Stimulated activated CD4-positive, alpha-beta T cell treated with anti-CD3 and anti-CD28 coated beads, Interleukin-4, amount 100 ng/mL, for 24 hours (primary cell): ENCODE measurements at places on chromosomes 12 and 14.

DNA sequence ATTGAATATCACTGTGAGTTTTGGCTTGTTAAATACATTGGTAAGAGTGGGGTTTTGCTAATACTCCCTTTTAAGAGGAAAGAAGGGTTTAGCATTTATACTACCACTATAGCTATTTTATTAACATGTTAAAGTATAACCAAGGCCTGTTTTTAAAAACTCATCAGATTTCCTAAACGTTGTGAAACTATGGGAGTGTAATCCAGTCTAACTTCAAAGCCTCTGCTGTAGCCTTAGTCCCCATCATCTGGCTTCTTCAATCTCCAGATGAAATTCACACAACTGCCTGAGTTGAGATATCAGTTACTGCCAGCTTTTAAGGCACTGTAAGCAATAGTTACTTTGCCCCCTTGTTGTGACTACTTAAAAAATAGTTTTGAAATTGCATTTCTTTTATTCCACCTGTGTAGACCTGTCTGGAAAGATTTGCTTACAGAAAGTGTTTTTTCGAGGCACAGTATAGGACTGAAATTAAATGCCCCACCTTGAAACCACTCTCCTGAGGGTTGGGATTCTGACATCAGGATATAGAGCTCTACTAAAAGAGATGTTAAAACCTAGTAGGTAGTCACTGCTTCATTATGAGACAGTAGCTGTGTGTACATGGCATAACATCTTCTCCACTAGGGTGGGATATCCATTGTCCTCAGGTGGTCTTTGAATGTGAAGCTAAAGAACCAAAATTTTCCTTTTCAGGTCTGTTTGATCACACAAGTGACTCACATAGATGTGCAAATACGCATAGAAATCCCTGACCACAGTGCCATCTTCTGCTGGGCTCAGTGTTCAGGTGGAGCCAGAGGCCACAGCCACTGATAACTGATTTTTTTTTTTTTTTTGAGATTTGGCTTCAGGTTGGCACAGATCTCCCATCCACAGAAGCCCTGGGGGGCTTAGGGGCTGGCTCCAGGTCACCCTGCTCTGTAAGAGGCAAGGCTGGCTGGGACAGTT lies 125.5 kb downstream of the DAAM1 start:
- DNase-seq: no peak

GRCh38 chr12:57455374-57456144 lies 452 bp downstream of the INHBE start:
- no peak for DNase-seq

DNA sequence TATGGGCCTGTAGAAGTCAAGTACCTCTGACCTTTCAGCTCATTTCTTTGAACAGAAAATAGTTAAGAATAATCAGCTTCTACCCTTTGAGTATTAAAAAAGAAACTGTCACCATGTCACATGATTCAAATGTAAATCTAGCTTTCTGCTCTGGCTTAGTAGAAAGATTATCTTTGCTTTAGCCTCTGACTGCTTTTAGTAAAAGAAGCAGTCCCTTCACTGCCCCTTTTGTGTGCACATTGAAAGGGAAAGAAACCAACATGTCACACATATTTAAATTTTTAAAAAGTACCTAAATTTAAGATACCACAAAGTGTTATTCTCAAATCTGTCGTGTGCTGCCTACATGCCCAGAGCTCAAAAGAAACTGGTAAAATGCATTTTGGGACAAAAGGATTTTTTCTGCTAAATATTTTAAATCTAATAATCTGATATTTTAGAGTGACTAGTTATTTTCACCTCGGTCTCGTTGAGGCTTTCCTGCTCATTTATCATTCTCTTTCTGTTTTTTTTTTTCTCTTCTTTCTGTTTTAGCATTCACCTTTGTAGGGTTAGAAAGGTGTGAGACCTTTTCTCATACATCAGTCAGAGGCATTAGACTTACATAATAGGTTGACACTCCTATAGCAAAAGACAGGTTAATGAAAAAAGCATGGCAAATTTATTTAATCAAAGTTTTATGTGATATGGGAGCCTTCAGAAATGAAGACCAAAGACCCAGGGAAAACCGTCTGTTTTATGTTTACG lies 41.3 kb downstream of the SLC16A7 start:
- DNase-seq: no peak

GRCh38 chr14:29425705-29426482 lies 501.8 kb downstream of the PRKD1 start:
- DNase-seq: no peak

- DNase-seq: no peak
Measured at GRCh38 chr14:54532111-54533012, 22.7 kb downstream of the CGRRF1 start.

DNA sequence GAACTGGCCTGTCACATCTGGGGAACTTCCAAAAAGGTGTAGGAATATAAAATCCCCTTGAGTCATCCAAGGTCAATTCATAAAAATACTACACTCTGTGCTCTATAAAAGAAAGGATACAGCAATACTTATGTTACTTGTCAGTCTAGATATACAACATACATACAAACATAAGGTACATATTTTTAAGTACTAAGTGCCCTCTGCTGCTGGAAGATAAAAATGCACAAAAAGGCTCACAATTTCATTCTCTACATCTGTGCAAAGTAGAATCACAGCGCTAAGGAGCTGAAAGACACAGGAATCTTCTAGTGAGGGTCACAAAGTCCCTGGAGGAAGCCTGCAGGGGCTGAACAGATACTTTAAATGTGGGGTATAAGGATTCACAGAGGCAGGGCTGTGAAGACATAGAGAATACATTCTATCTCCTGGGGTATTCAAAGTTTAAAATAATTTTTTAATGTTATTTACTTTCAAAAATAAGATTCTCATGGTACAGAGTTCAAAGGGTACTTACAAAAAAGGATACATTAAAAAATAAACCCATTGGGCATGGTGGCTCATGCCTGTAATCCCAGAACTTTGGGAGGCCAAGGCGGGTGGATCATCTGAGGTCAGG lies 10.2 kb upstream of the GOLGA5 start:
- DNase-seq: peak; percentile 45

- DNase-seq: no peak
Measured at GRCh38 chr14:58944968-58945356, 243.5 kb upstream of the DAAM1 start.

DNA sequence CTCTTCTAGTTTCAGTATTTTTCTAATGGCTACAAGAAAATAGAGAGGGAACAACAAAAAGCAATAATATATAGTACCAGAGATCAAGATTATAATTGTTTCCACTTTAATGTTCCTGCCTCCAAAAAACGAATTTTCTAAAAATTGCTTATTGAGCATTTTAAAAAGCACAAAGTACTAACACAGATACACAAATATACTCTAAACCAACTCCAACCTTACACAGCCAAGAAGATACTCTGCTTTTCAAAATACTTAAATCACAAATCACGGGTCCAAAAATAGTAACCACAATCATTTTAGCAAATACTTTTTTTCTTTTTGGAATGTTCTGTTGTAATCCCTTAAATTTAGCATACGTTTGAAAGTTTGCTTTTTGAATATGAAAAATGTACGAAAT lies 2.0 kb downstream of the YAF2 start:
- no peak for DNase-seq

DNA sequence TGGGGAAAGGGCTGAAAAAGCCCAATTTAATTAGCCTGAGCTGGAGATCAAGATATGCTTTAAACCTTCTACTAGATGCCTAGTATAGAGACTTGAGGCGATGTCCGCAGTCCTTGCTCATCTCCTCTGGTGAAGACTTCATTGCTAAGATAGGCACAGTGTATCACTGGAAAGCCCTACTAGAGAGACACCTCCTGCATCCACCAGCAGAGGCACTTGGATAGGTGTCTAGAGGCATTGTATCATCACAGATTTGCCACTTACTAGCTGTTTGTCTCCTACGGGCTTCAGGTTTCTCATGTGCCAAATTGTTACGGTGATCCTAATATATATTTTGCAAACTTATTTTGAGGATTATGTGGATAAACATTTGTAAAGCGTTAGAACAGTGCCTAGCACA lies 1048.5 kb downstream of the GALC start:
- DNase-seq: no peak

GRCh38 chr12:81461163-81461562 lies 298.0 kb downstream of the PPFIA2 start:
- no peak for DNase-seq

- DNase-seq: no peak
Measured at GRCh38 chr12:113071135-113072112, 14.9 kb downstream of the DTX1 start.

DNA sequence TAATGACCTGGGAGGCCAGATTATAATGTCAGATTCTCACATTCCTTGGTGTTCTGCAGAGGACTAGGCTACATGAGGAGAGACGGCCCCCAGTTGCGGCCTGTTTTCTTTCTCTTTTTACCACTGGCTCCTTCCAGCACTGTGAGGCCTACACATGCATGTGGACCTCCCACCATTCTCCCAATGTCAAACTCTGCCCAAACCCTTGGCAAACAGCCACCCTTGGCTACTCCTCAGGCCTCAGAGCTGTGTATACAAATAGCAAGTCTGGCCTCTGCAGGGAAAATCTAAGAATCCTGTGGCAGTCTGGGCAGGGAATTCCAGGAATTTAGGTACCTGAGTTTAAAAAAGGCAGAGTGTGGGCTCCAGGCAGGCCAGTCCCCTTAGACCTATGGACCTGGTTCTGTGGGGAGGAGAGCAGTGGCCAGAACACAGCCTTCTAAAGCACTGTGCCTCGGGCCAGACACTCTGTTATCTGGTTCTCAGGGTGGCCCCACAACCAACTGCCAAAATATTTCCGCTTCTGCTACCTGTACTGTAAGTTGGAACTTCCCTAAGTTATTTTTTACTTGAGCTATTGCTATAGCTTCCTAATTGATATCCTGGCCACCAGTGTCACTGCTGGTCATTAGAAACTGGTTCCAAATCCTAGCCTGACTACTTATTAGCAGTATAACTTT lies 19.9 kb upstream of the NEDD1 start:
- DNase-seq: no peak

DNA sequence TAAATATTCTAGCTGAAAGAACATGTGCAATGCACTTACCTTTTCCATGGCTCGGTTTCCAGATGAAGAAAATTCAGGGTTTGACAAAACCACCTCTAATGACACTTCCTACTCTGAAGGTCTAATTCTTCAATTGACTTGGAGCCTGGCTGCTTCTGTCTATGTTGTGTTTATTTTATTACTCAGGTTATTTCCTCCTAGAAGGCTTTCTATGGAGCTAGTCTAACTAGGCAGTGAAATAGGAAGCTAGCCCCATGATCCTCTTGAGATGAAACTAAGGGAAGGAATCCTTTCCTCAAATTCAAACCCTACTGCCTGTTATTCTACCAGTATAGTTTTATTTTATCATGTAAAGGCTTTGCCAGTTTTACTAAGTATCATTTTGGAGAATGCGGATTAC lies 20.9 kb upstream of the IFNG-AS1 start:
- no peak for DNase-seq

- DNase-seq: no peak
Measured at GRCh38 chr12:118714051-118714460, 267.3 kb upstream of the SRRM4 start.

DNA sequence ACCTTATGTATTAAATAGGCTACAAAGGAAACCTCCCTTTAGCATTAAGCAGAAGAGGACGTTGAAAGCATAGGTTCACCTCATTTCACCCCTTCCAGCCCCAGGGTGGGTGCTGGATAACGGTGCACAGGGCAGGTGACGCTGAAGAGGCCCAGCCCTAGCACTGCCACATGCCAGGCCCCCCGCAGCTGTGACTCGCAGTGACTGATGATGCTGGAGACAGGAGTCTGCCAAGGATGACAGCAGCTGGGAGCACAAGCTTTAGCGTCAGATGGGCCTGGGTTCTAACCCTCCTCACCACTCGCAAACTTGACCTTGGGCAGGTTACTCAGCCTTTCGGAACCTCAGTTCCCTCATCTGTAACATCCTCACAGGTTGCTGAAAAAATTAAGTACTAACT lies 76.7 kb downstream of the TBK1 start:
- no peak for DNase-seq

GRCh38 chr14:26596543-26597061 lies 1.2 kb downstream of the NOVA1 start:
- DNase-seq: no peak

DNA sequence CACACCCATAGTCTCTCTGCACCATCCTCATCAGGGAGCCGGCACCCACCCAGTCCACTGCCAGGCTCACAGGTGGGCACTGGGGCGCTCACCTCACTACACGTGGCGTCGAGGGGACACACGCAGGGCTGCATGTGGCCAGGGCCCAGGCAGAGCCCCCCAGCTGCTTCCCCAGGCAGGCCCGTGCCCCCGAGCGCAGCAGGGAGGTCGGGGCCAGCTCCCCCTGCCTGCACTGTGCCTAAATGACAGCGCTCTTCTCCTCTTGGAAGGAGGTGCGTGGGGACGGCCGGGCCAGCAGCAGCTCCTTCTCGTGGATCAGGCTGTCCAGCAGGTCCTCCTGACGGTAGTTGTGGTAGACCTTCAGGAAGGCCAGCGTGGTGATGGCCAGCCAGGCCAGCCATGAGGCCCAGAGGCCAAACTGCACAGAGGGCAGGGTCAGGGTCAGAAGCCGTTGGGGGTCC lies 11.3 kb downstream of the TMEM179 start:
- no peak for DNase-seq

GRCh38 chr14:73715707-73716106 lies 1.5 kb upstream of the PNMA1 start:
- DNase-seq: no peak

DNA sequence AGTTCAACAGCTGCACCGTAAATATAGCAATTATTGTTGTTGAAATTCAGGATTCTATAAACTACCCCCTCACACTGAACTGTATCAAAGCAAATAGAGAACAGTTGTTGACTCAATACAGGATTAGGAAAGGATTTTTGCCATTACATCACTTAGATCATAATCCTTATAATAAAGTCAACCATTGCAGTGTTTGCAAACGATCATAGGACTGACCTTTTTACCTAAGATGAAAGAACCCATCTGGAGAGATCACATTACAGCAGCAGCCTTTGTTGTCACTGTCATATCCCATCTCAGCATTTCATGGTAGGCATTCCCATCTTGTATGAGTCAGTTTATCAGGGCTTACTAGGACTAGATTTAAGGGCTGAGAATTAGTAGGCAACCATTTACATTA lies 96.1 kb downstream of the IPO8 start:
- no peak for DNase-seq

- DNase-seq: no peak
Measured at GRCh38 chr12:108531929-108532848, 17.1 kb downstream of the FICD start.

- peak; percentile 79 for DNase-seq
Measured at GRCh38 chr14:51860164-51860824, at the start of gene GNG2. GNG2 (plus strand) TSS chr14:51860612; CDS start chr14:51950679, 90,067 bp downstream.

- DNase-seq: peak; percentile 40
Measured at GRCh38 chr14:88013750-88014349, 8.9 kb downstream of the GPR65 start.

DNA sequence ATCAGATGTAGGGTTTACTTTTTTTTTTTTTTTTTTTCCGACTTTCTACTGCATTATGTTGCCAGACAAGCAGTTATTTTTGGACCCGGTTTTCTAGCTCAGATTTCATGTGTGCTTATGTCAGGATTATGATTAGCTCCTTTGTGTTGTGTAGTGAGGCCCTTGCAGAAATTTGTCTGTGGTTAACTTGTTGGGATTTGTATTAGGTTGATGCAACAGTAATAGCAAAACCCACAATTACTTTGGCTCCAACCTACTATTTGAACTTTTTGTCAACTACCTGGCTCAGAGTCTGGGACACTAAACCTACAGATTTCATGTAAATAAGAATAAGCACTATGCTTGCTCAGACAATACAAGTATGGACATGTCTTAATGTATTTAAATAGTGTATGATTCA lies 44.1 kb upstream of the KCNJ8 start:
- no peak for DNase-seq
